ENCODE measurements at places on chromosomes 2 and 18.

GRCh38 chr2:219545295-219545942 is 1.6 kb downstream of the TMEM198 start:
- DNase-seq = no peak

- no peak for DNase-seq
Observed at GRCh38 chr2:112162341-112162740, 24.2 kb downstream of the FBLN7 start.

DNA sequence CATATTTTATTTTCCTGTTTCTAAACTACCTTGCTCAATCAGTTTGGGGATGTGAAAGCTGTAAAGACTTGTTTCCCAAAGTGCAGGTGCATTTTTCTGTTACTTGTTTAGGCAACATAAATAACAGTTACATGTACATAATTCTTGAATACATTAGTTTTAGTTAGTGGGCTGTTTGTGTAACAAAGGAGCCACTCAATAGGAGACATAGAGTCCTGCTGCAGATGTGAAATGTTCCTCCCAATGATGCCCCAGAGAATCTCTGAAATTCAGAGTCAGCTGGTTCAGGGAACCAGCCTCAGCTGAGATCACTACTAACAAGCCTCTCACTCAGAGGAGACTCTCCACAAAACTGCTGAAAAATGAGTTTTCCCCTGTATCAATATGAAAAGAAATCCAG is 91.5 kb upstream of the TWSG1 start:
- DNase-seq = no peak

DNA sequence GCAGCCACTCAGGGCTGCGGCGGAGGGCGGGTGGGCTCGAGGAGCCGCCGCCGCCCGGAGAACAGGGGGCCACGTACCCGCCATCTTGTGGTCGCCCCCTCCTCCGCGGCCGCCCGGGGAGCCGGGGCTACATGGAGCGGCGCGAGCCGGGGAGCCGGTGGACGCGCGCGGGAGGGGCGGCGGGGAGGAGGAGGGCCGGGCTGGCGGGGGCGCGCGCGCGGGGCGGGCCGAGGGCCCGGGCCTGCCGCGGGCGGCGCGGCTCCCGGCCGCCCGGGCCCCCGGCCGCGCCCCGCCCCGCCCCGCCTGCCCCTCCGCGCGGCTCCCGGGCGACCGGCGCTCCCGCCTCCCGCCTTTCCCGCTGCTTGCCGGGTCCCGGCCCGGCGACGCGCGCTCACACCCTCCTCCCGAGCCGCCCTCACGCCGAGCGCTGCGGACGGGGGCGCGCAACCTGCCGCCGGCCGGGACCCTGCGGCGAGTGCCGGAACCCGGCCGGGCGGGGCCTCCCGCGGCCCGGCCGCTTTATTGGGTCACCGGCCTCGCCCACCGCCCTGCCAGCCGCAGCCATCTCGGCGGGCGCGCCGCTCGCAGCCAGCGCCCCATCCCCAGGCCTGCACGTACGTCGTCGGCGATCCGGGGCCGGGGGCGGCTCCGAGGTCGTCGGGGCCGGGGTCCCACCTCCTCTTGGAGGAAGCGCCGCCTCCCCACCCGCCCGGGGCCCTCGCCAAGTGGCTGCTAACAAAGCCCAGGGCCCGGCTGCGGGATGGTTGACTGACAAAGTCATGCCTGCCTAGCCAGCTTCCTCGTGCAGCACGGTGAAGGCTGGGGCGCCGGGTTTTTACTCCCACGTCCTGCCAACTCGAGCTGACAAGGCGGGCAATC is at the start of gene PPP4R1:
Gene PPP4R1 (minus strand): TSS at position 159 of the 879 bp plus-strand sequence. CDS start 75 bp downstream, at position 84.
- DNase-seq = peak; percentile 58

GRCh38 chr2:37367310-37367709 is 22.9 kb downstream of the QPCT start:
- DNase-seq = no peak
